ENCODE measurements at places on chromosomes 12 and 14.

DNA sequence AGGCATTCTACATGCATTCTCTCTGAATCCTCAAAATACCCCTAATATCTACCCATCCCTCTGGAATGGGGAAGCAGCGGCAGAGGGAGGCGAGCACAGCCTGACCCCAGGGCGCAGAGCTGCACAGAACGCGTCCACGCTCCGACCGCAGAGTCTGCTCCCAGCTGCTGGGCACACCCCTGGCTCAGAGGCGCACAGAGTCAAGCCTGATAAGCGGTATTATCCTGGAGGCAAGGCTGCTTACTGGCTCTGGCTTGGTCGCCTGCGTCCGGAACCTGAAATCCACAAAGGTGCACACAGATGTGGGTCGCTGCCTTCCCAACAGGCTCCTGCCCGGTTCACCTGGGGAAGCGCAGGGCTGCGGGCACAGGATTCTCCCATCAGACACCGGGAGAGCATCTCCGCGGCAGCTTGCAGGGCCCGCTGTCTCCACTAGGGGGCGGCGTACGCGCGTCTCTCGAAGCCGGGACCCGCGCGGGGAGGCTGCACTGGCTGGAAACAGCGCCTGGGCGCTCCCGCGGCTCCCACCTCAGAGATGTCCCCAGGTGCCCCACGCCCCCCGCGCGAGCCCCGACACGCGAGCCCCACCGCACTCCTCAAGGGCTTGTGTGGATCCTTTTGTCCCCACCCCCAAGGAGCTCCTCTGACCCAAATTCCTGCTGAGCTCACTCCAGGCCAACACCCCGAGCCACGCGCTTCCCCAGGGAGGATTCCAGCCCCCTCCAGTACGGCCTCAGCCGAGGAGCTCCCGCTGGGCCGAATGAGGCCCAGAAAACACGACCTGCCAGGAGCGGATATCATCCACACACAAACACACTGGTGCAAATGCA lies 120.1 kb upstream of the FZD10 start:
- DNase-seq: peak; percentile 23

DNA sequence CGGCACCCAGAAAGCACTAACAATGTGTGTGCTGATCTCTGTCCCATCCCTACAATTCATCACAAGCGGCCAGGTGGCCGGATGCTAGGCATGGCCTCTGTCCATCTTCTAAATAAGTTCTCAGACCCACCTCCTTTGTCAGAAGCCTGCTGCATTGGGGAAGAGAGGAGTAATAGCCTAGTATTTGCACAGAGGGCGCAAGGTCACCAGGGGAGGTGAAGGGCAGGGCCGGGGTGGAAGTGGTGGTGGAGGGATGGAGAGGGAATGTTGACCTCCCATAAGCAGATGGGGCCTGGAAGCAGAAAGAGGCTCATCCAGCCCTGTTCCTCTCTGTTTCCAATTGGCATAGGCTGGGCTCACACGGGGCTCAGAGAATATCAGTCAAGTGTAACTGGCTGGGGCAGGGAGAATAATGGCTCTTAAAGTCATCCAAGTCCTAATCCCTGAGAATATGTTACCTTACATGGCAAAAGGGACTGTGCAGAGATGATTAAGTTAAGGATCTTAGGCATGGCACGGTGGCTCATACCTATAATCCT lies 6.9 kb downstream of the RILPL1 start:
- no peak for DNase-seq

DNA sequence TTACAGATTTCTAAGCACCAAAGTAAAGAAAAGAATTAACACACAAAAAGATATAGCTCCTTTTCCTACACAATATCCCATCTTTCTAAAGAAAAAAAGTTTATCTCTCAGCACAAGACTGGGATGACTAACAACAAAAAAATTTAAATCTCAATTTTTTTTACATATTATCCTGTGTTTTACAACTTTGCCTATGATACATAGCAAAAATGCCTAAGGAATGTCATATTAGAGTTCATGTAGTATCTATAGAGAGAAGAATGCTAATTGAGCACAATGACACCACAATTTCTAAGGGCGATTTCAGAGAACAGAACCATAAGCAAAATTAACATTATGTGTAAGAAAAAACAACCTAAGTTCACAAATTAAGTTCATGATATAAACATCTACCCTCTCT lies 16.3 kb downstream of the C2CD5 start:
- DNase-seq: no peak

DNA sequence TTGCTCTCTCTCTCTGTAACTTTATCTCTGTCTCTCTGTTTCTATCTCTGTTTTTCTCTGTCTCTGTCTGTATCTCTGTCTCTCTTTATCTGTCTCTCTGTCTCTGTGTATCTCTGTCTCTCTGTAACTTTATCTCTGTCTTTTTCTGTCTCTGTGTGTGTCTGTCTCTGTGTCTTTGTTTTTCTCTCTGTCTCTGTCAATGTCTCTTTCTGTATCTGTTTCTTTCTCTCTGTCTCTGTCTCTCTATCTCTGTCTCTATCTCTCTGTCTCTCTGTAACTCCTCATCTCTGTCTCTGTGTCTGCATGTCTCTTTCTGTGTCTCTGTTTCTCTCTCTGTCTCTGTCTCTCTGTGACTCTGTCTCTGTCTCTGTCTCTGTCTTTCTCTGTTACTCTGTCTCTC lies 51.7 kb downstream of the TMEM121 start:
- no peak for DNase-seq

- no peak for DNase-seq
These were observed 21.8 kb downstream of the CHST11 start for GRCh38 chr12:104478396-104479122.

DNA sequence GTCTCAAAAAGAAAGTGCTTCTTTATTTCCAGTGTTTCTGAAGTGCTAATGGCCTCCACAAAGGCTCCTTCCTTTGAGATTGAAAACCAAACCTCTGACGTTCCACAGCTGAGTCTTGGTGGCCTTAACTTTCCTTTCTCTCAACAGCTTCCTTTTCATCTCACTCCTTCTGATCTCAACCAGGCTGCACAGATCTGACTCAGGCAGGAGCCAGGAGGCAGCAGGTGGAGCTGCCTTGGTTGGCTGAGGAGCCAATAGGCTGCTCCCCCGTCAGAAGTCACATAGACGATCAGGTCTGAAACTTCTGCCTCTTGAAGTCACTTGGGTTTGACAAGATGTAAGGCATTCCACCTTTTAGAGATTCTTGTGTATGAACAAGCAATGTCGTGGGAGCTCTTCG lies 9.1 kb upstream of the KCNA5 start:
- DNase-seq: no peak

GRCh38 chr12:112714166-112714710 lies 77.3 kb upstream of the RPH3A start:
- DNase-seq: no peak

- DNase-seq: no peak
These were observed 25.2 kb downstream of the LTBP2 start for GRCh38 chr14:74586681-74587362.

GRCh38 chr12:93918262-93918661 lies 230.1 kb upstream of the PLXNC1 start:
- DNase-seq: no peak

DNA sequence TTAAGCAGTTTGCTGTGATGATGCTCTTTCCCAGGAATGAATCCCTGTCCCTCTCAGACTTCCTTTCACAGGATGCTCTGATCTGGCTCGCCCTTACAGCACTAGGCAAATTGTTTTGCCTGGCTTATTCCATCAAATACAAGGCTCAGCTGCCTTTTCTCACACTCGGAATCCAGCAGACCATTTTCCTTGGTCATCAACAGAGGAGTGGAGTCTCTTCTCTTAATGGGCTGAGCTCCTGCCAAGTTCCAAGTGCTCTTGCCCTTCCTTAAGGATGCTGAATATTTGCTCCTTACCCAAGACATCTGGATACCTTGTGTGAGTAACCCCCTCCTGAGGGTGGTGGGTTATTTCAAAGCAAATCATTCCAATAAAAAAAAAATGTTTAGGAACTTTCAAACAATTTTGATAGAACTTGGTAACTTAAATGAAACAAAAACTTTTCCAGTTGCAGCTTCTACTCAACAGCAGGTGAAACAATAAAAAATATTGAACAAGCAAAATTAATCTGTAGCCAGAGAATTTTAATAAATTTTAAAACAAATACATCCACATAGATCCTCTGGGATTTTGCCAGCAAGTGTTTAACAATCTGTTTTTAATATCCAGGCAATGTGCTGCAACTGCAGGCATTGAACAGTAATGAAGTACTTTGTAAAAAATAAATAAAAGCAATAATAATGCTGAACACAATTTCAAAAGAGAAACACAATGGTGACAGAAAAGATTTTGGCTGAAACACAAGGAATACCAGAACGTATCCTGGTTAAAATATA lies 264.0 kb upstream of the FAR2 start:
- DNase-seq: no peak

GRCh38 chr14:97413966-97414717 lies 617.0 kb downstream of the VRK1 start:
- no peak for DNase-seq

- DNase-seq: no peak
These were observed 6.3 kb upstream of the EVL start for GRCh38 chr14:100058777-100059437.

- no peak for DNase-seq
These were observed 145.2 kb upstream of the KRR1 start for GRCh38 chr12:75656648-75657047.

DNA sequence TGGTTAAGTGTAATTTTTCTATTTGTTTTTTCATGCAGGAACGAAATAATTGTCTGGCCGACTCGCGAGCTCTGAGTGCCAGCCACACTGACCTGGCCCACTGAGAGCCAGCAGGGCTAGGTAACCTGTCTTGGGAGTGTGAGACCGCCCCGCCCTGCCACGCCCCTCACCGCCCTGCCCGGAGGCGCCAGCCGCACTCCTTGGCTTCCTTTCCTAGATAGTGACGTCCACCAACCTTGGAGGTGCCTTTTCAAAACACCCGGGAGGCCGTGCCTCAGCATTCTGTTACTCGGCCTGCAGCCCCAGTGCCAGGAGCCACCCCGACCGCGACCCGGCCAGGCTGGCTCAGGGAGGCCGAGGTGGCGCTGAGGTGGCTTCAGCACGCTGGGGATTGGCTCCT lies 21.7 kb downstream of the XRCC3 start:
- DNase-seq: no peak

- DNase-seq: no peak
These were observed 42.9 kb upstream of the ATP23 start for GRCh38 chr12:57898308-57898970.

DNA sequence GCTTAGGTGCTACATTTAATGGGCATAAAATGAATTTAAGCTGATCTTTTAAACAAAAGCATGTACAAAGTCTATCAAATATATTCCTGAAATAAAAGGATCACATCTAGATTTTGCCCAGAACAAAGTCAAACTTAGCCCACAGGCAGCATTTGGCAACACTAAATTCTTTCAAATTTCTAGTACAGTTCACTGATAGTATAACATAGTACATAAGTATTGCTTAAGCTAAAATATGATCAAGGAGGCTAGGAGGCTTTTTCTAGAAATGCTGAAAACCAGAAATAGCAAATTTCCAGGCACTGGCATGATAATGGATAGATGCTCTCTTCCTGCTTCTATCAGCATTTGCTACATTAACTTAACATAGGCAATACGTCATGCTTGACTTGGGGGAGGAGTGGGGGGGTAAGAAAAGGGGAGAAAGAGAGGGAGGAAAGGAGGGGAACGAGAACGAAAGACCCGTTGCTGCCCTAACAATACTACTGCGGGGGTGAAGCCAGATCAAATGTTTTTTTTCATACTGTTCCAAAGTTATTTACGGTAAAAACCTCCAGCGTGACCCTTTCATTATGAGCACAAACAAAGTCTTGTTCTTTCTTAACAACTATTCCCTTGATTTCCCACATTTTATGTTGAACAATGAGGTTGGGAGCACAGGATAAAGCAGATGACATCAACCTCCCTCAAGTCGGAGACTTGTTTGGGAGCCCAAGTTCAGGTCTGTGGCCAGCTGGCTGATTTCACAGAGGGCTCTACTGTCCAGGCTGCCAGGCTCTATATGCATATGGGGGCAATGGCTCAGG lies 10.6 kb downstream of the TMED10 start:
- no peak for DNase-seq

- DNase-seq: no peak
These were observed 38.2 kb downstream of the NCKAP5L start for GRCh38 chr12:49789992-49790391.

- DNase-seq: no peak
These were observed 145.3 kb downstream of the GRIN2B start for GRCh38 chr12:13836099-13836498.

GRCh38 chr12:112665958-112666357 lies 125.6 kb upstream of the RPH3A start:
- no peak for DNase-seq

- DNase-seq: no peak
These were observed 817 bp upstream of the MDM1 start for GRCh38 chr12:68332728-68333630.

DNA sequence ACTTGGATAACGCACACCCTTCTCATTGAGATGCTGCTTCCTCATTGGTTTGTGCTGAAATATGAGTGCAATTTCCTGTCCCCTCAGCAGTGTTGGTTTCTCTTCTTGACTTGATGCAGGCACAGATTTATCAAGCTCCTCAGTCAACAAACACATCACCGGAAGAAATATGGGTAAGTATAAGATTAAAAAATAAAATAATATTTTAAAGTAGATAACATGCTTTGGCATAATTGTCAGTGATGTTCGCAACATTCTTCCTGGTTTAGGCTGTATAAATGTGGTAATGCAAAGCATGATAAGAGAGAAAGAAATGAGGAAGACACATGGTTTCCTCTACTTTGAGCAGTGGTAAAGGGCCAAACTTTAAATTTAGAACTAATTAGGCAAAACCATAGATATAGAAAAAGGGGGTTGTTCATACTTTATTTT lies at the start of gene GPR65:
Gene GPR65, plus strand, starts transcription at position 86 of the 432 bp plus-strand sequence. CDS start 5,713 bp downstream, outside the sequence.
- DNase-seq: peak; percentile 83

DNA sequence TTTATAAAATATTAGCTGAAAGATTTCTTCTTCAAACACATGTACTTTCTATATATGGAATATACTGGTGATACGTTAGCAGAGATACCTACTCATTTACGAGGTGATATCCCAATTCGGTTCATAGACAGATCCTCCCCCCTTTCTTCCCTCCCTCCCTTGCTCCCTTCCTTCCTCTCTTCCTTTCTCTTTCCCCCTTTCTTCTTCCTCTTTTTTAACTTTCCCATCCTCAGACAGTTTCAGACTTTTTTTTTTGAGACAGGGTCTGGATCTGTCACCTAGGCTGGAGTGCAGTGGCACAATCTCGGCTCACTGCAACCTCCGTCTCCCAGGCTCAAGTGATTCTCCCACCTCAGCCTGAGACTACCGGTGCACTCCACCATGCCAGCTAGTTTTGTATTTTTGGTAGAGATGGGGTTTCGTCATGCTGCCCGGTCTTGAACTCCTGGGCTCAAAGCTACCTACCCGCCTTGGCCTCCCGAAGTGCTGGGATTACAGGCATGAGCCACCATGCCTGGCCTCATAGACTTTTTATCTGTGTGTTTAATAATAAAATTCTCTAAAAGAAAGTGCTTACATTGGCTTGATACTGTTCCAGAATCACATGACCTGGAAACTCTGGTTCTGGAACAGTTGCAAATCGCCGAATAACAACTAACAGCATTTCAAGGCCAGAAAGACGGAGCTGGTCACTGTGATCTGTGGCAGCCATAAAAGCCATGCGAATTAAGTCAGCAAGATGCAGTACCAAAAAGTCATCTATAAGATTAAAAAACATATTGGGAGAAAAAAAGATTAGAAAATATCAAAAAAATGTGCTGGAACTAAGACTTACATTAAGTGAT lies 99.2 kb downstream of the HEATR5A start:
- no peak for DNase-seq

- DNase-seq: no peak
These were observed 11.6 kb upstream of the ZNF605 start for GRCh38 chr12:132967736-132968135.

- DNase-seq: no peak
These were observed 93.1 kb upstream of the ZDHHC17 start for GRCh38 chr12:76670776-76671175.

GRCh38 chr14:61584331-61584741 lies 111.0 kb upstream of the HIF1A start:
- DNase-seq: no peak
